Stimulated activated CD8-positive, alpha-beta memory T cell treated with anti-CD3 and anti-CD28 coated beads, Interleukin-2, amount 100 ng/mL, for 48 hours (primary cell): ENCODE measurements at places on chromosomes 3 and 15.

- no peak for DNase-seq
Observed at GRCh38 chr3:73072634-73073033, 11.2 kb downstream of the EBLN2 start.

DNA sequence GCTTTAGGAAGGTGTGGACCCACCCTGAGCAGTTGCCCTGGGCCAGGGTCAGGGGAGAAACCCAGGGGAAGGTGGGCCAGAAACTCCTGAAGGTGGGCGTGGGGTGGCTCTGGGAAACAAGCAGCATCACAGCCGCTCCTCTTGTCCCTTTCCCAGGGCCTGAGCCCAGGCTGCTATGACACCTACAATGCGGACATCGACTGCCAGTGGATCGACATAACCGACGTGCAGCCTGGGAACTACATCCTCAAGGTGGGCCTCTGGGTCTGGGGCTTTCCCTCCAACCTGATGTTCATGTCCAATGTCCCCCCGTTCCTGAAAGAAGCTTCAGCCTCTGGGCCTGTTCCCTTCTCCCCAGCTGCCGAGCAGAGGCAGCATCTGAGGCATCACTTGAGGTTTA lies 21.4 kb downstream of the LOXL1 start:
- DNase-seq: no peak

DNA sequence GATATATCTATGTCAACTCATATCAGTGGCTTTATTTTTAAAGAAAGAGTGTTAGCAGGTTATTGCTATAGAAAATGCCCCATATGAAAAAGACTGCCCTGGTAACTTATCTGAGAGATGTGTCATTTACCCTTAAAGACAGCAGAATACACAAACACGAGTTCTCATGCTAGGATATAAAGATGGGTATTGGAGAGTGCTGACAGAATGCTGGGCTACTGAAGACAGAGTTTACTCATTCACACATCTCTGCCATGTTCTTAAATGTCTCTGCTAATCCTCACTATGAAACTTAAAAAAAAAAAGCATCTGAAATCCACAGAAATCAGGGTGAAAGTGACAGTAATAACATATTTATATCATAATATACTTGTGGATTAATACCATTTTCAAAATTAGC lies 126.7 kb downstream of the FOXP1 start:
- no peak for DNase-seq

DNA sequence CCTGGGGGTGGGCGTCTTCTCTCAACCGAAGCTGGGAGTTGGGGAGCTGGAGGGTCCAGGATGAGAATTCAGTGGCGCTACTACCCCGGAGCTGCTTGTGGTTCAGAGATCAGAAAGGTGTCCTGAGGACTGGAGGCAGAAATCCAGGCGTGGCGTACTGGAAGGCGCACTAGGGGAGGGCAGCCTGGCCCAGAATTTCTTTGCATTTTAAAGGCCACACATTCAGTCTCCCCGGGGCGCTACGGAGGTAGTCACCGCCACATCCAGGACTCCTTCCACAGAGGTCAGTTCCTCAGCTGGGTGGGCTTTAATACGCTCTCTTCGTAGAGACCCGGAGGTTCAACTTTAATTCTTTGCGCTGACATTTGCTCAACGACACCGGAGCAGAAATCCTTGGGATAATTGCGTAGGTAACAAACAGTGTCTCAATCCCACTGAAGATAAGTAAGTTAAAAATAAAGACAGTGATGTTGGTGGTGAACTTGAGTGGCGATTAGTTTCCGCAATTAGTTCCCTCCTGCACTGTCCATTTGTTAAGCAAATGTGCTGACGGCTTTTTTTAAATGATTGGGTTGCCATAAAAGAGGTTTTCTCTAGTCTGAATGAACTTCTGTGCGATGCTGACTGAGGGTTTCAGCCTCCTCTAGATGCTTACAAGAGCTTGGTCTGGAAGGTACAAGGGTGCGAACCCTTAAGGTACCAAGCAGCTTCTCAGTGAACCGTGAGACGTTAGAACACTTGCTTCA lies 535 bp downstream of the MCTP2 start:
- no peak for DNase-seq

- no peak for DNase-seq
Observed at GRCh38 chr3:158313338-158313927, 203.5 kb downstream of the RSRC1 start.

GRCh38 chr3:24641628-24642027 lies 147.0 kb upstream of the THRB start:
- DNase-seq: no peak

DNA sequence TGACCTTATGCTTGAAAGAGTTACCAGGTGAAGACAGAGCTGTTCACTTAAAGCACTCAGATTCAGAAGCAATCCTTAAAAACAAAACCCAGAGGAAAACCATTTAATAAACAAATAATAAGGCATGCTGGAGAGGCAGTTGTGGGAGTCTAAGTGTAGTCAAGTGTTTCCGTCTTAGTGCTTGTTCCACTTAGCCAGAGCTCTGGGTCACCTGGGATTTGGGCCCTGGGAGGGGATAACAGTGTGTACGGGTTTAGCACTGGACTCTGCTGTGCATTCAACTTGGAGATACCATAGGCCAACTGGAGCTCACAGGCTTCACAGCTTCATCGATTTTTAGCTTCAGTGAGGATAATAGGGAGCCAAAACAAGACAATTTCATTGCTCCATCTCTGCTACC lies 444.6 kb downstream of the CNTN4 start:
- DNase-seq: no peak

GRCh38 chr3:186879781-186880180 lies 37.3 kb downstream of the ADIPOQ start:
- DNase-seq: no peak

- DNase-seq: no peak
Observed at GRCh38 chr3:138899351-138899991, 47.5 kb downstream of the FOXL2 start.

- no peak for DNase-seq
Observed at GRCh38 chr3:38325256-38325655, 21.3 kb upstream of the XYLB start.

DNA sequence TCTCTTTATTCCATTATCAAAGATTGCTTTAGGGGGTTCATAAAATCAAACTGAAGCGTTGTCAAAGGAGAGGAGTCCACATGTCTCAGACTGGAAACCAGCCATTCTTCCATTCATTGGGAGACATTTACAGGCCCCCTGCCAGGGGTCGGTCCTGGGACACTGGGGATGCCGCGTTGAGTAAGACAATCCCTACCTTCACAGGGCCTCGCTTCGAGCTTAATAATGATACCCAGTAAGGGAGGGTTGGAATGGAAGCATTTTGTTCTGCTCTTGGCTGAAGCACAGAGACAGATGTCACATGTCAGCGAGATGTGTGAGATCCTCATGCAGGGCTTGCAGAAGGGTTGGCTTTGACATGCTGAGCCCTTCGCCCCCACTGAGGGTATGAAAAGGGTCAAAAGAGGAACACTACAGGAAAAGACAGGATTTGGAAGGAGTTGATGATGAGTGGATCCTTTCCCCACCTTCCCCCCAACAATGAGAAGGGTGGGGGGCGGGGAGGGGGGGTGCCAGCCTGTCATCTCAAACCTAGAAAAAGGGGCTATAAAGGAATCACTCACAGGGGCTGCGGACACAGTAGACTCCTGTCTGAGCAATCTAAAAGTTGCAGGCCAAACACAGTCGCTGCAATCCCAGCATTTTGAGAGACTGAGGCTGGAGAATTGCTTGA lies 25.6 kb upstream of the ARL8B start:
- DNase-seq: no peak

DNA sequence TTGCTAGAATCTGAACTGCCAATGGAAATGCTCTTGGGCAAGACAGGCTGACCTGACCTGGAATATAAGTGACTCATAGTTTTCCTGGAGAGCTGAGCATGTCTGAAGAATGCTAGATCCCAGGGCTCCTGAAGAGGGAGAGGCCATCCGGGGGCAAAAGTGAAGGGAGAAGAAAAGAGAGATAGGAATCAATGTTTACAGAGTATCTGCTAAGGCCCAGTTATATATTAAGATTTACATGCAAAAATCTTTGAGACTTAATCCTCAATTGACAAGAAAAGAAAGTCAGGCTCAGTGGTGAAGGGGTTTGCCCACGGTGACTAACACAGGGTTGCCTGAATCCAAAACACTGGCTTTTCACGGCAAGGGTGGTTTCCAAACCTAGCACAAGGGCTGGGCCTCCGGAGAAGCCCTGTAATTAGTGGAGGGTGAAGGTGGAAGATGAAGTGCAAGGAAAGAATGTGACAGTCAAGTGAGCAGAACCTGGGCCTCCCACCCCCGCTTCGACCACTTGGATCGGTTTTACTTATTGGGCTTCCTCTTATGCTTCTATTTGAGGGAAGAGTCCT lies 91.7 kb upstream of the FGF12 start:
- no peak for DNase-seq

GRCh38 chr3:47227678-47228077 lies 54.9 kb downstream of the KIF9 start:
- DNase-seq: no peak

DNA sequence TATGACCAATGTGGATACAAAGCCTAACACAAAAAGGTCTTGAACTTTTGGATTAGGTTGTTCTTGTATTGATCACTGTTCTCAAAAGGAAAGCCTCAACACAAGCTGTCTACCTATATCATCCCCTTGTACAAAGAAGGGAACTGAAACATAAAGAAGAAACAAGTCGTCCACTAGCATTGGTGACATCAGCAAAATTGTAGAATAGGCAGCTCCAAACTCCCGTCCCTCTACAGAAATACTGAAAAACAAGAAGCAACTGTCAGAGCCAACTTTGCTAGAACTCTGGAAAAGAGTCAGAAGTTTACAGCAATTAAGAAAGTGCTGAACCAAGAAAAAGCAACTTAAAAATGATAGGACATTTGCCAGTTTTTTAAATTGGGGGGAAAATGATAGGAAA lies 7.5 kb upstream of the NR1I2 start:
- no peak for DNase-seq

DNA sequence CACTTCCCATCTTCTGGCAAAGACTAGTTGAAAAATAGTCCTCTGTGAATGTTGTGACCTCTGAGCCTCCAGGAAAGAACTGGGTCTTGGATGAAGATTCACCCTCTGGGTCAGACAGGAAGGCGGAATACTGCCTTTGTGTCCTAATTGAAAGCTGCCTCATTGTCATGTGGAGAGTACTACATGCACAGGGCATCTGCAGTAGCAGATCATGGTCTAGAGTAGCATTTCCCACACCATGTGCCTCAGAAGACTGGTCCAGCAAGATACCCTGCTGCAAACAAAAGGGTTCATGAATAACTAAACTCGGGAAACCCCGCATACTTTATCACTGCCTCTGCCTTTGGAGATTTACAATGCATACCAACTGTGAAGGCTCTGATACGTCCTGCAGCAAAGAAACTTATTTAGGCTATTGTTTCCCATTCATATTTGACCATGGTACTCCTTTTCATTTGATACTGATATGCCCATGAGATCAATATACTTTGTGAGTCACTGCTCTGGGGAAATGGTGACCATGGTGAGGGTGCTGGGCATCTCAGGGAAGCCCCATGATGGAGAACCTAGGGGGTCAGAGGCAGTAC lies 22.7 kb downstream of the IRAK2 start:
- no peak for DNase-seq

DNA sequence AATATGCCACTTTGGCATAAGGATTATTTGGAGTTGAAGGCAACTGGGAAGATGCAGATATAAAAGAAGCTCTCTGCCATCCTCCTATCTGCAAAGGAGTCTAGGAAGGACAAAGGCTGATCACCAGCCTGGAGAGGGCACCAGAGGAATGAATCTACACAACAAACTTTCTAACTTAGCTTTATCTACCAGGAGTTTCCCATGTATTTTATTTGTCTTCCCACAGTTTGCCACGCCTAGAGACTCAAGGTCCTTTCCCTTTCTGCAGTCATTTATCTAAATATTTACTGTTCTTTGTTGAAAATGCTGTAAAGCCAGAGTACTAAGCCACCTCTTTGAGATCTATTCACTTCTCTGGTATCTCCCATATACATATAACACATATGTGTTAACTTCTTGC lies 32.2 kb downstream of the GPR176 start:
- no peak for DNase-seq

- DNase-seq: no peak
Observed at GRCh38 chr15:81373775-81374395, at the start of gene TMC3. Gene TMC3, minus strand, starts transcription at chr15:81374213. Its CDS starts 136 bp downstream, at chr15:81374077.

- DNase-seq: no peak
Observed at GRCh38 chr3:157444797-157445184, 8.1 kb downstream of the PTX3 start.

DNA sequence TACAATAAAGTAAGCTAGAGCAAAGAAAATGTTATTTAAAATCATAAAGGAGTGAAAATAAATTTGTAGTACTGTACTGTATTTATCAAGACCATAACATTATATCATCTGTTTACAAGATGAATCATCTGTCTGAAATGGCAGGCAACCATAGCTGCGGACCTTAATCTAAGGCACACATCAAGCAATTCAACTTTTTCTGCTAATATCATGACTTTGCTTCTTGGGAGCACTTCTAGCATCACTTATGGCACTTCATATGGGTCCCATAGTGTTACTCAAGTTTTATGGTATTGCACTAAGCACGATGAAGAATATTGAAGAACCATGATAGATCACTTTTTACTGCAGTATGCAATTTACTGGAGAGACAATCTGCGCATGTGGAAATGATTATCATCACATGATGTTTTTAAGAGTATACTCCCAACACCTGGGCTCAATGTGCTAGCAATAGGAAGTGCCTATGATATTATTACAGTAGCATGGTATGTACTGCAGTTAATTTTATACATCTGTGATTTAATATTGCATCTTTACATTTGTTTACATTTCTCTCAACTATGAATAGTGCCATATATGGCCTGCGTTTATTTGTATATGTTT lies 137.7 kb upstream of the NECTIN3 start:
- no peak for DNase-seq

- no peak for DNase-seq
Observed at GRCh38 chr3:179672918-179673317, 20.1 kb downstream of the USP13 start.

DNA sequence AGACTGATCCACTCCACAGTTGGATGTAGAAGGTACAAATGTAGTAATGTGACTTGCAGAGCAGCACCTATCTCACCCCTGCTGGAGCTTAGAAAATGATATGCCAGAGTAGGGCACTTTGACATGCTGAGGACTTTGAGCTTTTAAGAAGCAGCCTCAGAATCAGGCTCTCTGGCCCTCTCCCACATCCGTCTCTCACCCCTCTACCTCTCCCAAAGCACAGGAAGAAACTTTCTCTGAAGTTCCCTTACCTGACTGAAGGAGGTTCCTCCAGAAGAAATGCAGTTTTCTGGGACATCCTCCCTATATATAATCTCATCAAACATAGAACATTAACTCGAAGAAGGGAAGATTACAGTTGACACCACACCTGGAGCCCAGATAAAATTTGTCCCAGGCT lies 98.4 kb upstream of the PEX5L start:
- no peak for DNase-seq

DNA sequence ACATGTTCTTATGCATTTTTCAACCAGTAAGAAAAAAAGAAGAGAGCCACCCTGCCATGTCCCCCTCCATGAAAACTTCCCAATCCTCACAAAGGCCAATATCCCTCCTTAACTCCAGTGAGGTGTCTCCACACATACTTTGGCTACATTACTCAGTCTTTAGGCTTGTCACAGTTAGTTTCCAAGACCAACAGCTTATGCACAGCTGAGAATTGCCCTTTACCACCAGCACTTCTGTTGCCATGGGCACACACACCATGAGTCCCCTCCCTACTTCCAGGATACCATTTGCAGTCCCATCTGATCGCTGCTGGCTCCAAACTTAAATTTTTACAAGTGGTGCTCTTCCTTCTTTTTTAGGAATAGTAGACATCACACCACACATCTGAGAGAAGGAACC lies 150.3 kb upstream of the STRIT1 start:
- no peak for DNase-seq
